Neural crest cell (in vitro differentiated cells): ENCODE measurements at places on chromosomes 3 and 15.

DNA sequence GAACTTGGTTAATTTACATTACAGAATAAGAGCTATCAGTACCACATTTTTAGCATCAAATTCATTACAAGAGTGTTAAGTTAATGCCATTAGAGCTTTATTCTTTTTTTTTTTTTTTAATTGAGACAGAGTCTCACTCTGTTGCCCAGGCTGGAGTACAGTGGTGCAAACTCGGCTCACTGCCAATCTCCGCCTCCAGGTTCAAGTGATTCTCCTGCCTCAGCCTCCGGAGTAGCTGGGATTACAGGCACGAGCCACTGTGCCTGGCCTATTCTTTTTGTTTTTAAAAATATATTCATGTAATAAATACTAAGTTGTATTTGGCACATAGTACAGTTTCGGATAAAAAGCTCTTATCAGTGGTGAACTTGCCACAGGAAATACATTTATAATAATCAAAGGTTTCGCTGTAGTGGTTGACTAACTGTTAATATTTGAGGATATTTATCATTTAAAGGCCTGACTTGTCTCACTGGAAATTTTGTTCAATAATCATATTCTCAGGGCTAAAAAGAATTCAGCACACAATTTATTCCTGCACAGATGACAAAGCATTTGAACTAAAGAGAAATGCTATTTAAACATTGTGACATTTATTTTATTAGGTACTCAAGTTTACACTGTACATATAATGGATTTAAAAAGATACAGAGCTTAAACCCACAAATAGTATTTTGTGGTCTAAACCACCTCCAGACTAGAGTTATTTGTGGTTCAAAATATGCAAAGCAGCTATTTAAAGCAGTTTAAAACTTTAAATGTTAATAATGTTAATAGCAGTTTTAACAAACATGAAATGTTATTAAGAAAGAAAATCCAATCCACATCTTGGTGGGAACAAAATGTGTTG lies 6.1 kb upstream of the LEKR1 start:
- DNase-seq: no peak

- no peak for DNase-seq
Observed at GRCh38 chr15:89327113-89327512, 7.5 kb downstream of the POLG start.

- no peak for DNase-seq
Observed at GRCh38 chr3:5202222-5202621, 14.7 kb downstream of the EDEM1 start.

DNA sequence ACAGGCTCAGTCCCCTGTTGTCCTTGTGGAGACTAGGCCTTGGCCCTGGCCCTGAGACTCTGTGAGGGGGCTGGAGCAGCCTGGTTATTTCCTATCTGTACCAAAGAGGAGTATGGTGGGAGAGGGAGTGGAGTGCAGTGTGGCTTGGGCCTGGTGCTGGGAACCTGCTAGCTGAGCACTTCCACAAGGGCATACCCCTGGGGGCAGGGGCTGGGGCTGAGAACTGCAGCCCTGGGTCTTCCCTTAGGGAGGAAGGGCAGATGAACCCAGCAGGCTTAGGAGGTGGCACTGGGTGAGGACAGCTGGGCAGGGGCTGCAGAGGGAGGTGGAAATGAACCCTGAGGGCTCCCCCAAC lies 3.5 kb upstream of the CHST14 start:
- no peak for DNase-seq

DNA sequence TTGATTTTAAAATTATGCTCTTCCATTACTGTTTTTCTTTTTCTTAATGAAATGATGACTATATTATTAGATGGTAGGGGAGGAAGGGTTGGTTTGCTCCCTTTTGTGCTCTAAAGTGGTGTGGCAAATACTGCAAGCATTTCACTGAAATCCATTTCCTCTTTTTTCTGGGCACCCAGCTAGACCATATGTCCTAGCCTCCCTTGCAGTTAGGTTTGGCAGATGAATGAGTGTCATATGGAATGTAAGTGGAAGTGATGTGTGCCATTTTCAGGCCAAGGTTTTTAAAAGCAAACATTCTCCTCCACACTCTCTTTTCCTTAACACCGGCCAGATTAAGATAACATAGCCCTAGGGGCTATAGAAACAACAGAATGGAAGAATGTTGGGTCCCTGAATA lies 363.0 kb downstream of the FGF12 start:
- DNase-seq: no peak
